ENCODE measurements at places on chromosomes 6 and 20. TPM values are rescaled to one million over a fixed set of nuclear protein-coding genes. Genes with fewer than 3 reads are reported as not detected.

The MCCD1 gene
- not detected for polyA plus RNA-seq

The KIAA1755 gene
- 0.44 TPM for polyA plus RNA-seq

The SIRPB2 gene
- not detected for polyA plus RNA-seq

GRCh38 chr20:33005908-33006775, 1.4 kb upstream of the BPIFB2 start:
- H3K36me3 ChIP-seq: no peaks in the 10 kb centered on the region
- H3K4me3 ChIP-seq: no peak overlapping the region
- peaks cover 9% of the 10 kb centered on the region for H3K27me3 ChIP-seq
- no peaks in the 10 kb centered on the region for H3K4me1 ChIP-seq
- no peak overlapping the region for H3K27ac ChIP-seq

GRCh38 chr6:128632131-128632530, 111.7 kb upstream of the PTPRK start:
- H3K27ac ChIP-seq: no peak overlapping the region
- no peaks in the 10 kb centered on the region for H3K36me3 ChIP-seq
- no peak overlapping the region for H3K4me3 ChIP-seq
- H3K27me3 ChIP-seq: no peaks in the 10 kb centered on the region
- H3K4me1 ChIP-seq: no peaks in the 10 kb centered on the region
- DNase-seq: no peak

DNA sequence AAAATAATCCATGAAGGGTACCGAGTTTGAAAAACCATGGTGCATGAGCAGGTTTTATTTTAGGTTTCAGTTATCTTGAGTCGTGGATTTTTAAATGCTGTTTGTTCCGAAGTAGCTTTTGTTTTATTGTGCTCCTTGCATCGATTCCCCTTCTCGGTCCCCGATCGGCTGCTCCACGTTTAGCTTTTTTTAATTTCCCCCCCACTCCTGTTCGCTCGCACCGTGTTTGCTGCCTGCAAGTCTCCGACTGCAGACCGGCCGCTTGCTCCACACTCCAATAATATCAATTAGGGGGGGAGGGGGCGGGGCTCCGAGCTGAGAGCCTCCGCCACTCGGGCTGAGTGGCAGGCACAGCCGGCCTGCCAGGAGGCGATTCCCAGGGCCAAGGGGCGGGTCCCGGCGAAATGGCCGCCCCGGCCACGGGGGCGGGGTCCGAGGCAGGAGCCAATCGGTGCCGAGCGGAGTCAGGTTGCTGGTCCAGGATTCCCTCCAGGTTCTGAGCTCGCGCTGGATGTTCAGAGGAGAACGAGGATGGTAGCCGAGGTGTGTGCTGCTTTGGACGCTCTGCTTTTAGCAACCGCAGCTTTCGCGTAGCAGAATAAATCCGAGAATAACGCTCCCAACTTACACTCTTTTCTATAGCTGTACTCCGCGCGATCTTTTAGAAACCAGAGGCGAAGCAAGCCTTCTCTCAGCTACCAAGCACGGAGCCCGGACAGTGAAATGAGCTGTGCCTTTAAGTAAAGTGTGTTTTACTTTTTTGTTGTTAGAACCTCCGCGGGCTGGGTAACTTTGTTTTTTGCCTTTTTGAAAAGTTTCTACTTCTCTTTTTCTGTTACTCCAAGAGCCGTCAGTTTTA, at the start of gene EPHA7:
EPHA7 (minus strand) TSS at position 256 of the 859 bp plus-strand sequence; CDS start at position 38, 218 bp downstream.
- no peaks in the 10 kb centered on the region for H3K4me1 ChIP-seq
- DNase-seq: peak; percentile 96
- no peak within 1 kb of the TSS for H3K27ac ChIP-seq
- no peaks in the 10 kb centered on the region for H3K36me3 ChIP-seq
- H3K27me3 ChIP-seq: peaks cover 46% of the 10 kb centered on the region

DNA sequence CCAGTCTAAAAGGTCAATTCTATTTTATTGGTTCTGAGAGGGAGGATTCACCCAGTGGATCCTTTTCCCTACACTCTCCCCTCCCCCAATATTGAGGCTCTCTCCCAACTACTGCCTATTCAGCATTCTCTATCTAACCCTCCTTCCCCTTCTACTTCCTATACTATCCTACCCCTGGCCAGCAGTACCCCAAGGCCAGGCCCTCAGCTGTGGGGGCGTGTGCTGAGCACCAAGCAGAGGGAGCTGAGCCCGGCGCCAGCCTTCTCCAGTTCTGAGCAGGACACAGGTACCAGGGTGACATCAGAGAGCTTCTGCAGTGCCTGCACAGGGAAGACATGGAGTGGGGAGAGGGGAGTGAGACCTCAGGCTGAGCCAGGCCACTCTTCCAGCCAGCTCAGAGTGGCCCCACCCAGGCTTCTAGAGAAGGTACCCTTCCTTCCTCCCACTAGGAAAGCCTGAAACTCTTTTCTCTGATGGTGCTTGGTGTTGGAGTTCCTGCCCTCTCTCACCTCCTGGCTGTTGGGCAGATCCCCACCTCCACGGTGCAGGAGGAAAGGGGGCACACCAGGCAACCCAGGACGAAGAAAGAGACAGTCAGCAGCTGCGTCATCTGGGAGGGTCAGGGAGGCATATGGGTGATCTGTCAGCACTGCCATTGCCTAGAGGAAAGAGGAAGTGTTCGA, 1.9 kb downstream of the DDAH2 start:
- H3K4me1 ChIP-seq: peaks cover 13% of the 10 kb centered on the region
- H3K36me3 ChIP-seq: peaks cover 37% of the 10 kb centered on the region

GRCh38 chr6:24968783-24969182, 33.0 kb upstream of the RIPOR2 start:
- no peaks in the 10 kb centered on the region for H3K36me3 ChIP-seq
- no peak for DNase-seq
- H3K4me1 ChIP-seq: no peaks in the 10 kb centered on the region
- H3K27ac ChIP-seq: no peak overlapping the region
- no peaks in the 10 kb centered on the region for H3K27me3 ChIP-seq

GRCh38 chr20:1313236-1313964, 15.5 kb downstream of the SDCBP2 start:
- H3K36me3 ChIP-seq: no peaks in the 10 kb centered on the region
- peak overlapping the region; percentile 45 for H3K4me3 ChIP-seq
- H3K27me3 ChIP-seq: no peaks in the 10 kb centered on the region
- peak; percentile 93 for DNase-seq
- no peaks in the 10 kb centered on the region for H3K4me1 ChIP-seq

- DNase-seq: no peak
- no peaks in the 10 kb centered on the region for H3K4me1 ChIP-seq
- H3K27ac ChIP-seq: no peak overlapping the region
- no peaks in the 10 kb centered on the region for H3K36me3 ChIP-seq
- peaks cover 15% of the 10 kb centered on the region for H3K27me3 ChIP-seq
- H3K4me3 ChIP-seq: no peak overlapping the region
Observed at GRCh38 chr6:139240161-139241010, 51.4 kb downstream of the TXLNB start.

DNA sequence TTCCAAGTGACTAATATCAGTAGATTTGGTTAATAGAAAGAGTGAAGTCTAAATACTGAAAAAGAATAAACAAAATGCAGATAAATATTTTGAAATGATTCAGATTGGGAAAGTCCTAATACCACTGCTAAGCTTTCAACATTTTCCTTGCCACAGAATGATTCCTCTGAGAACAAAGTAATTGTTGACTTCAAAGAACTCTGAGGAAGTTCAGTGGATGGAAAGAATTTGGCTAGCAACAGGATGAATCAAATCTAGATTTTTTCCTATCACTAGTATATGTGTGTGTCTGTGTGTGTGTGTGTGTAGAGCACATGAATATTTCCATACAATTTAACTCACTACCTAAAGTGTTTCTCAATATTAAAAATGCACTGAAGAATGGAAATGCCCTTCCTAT, 107.9 kb upstream of the PREP start:
- H3K36me3 ChIP-seq: no peaks in the 10 kb centered on the region
- H3K4me3 ChIP-seq: no peak overlapping the region
- DNase-seq: no peak

- DNase-seq: no peak
- H3K4me3 ChIP-seq: no peak overlapping the region
- no peaks in the 10 kb centered on the region for H3K4me1 ChIP-seq
- H3K27me3 ChIP-seq: peaks cover 6% of the 10 kb centered on the region
- H3K27ac ChIP-seq: no peak overlapping the region
Observed at GRCh38 chr20:19378058-19378457, 165.6 kb downstream of the SLC24A3 start.

DNA sequence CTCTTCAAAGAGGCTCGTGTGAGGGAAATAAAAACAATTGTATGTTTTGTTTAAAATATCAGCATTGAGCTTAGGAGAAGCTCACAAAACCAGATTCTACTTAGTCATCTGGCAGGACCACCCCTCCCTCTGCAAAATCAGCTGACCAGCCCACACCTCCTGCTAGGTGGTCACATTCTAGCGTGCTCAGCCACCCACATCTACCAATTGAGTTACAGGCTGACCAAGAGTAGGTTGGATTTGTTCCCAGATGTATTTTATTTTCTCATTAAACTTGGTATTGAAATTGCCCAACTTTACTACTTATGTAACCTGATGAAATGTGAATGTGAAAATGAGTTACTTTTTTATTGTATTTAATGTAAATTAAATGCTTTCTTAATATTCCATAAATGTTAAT, 56.2 kb downstream of the SLC22A2 start:
- H3K4me1 ChIP-seq: no peaks in the 10 kb centered on the region
- H3K27ac ChIP-seq: no peak overlapping the region
- H3K27me3 ChIP-seq: no peaks in the 10 kb centered on the region
- no peaks in the 10 kb centered on the region for H3K36me3 ChIP-seq
- DNase-seq: no peak
- H3K4me3 ChIP-seq: no peak overlapping the region

- H3K4me1 ChIP-seq: no peaks in the 10 kb centered on the region
- H3K36me3 ChIP-seq: no peaks in the 10 kb centered on the region
- no peak overlapping the region for H3K4me3 ChIP-seq
- no peaks in the 10 kb centered on the region for H3K27me3 ChIP-seq
- DNase-seq: no peak
Observed at GRCh38 chr20:24933266-24933908, 15.7 kb upstream of the CST7 start.

Data from SK-N-SH (cell line).